Posterior cingulate gyrus (tissue), 11 donors: ENCODE measurements at places on chromosomes 7 and 10.

- DNase-seq, result peak; percentile 85
Observed at GRCh38 chr7:106031300-106032035, 68.4 kb downstream of the CDHR3 start.

DNA sequence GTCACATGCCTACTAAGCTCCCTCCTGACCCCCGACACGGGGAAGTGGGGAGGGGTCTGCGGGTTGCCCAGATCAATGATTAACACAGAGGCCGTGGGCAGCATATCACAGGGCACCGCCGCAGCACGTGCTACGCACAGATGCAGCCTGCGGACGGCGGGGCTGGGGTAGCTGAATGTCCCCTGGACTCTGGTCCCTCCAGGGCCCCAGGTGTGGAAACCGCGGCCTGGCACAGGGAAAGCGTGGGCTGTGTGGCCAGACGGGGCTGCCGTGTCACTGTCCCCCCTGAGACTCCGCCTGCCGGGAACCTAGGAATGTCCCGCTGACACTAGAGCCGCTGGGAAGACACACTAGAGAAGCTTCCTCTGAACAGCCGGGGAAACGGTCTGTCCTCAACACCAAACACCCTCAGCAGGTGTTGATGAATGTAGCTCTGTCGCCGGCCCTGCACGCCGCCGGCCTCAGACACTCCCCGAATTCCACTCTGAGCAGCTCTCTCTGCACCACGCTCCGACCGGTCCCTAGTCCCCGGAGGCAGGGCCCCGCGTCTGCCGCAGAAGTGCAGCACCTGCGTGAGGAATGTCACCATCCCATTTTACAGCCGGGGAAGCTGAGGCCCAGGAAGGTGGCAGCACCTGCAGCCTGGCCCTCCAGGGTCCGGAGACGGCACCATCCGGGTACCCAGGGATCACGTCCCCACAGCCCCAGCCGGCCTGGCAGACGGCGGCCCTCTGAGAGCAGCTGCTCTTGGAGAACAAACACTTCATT is 33.4 kb upstream of the PDGFA start:
- peak; percentile 65 for DNase-seq

GRCh38 chr7:101687081-101687480 is 58.0 kb upstream of the MYL10 start:
- DNase-seq, result no peak

GRCh38 chr10:32004161-32004591 is 52.0 kb downstream of the KIF5B start:
- DNase-seq, result peak; percentile 77

- DNase-seq, result no peak
Observed at GRCh38 chr10:67603086-67603485, 92.9 kb downstream of the CTNNA3 start.

- DNase-seq, result no peak
Observed at GRCh38 chr10:33032654-33033151, 74.7 kb upstream of the ITGB1 start.

DNA sequence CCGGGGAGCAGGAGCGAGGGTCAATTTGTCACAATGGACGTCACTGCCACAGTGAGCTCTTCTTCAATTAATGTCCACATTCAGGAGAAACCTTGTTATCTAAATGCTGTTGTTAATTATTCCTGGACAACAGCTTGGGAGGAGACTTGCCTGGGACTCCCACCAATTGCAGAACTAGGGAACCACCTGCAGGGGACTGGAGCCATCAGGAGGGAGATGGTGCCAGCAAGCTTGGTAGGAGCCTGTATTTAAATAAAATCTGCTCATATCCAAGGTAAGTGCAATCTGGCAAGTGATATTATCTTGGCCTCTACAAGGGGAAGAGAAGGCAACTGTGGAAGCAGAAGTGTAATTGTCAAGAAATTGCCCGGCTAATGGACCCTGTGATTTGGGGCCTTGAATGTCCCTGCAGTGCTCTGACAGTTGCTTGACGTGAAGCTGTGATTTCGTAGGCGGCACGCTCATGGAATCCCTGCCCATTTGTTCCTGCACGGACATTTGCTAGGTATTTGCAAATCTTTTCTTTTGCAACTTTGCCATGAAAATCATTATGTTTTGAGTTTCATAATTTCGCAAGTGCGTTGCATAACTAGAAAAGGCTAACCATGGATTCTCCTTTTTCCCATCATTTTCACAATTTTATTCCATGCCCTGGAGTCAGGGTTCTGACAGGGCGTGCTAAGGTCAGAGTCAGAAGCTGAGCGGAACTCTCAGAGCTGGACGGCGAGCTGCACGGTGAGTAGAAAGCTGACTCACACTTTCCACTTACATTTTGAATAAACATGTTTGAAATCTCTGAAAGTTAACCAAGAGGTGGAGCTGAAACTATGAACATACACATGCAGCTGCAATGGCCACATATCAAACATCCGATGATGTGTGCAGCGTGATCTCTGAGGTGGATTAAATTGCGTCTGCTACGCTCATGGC is 84.9 kb upstream of the TCERG1L start:
- DNase-seq, result no peak

GRCh38 chr7:33750177-33750576 is 155.2 kb upstream of the BMPER start:
- DNase-seq, result no peak

GRCh38 chr10:124738441-124738840 is 5.7 kb downstream of the FAM53B start:
- no peak for DNase-seq

GRCh38 chr7:42915356-42915755 is 3.5 kb upstream of the C7orf25 start:
- DNase-seq, result no peak

DNA sequence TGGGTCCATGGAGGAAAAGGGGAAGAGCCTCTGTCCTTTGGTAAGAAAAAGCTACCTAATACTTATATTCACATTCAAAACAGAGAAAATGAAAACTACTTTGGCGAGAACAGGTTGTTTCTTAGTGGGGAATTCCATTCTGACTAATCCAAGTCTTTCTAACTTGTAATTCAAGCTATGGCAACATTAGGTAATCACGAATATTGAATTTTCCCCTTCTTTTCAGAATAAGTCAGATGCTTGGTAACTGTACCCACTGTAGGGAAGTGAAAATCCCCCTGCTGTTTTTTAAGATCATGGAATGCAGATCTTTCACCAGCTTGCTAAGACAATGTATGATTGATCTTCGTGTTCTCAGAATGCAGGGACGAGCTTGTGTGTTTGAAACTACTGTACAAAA is 384.4 kb downstream of the TCERG1L start:
- DNase-seq, result no peak

DNA sequence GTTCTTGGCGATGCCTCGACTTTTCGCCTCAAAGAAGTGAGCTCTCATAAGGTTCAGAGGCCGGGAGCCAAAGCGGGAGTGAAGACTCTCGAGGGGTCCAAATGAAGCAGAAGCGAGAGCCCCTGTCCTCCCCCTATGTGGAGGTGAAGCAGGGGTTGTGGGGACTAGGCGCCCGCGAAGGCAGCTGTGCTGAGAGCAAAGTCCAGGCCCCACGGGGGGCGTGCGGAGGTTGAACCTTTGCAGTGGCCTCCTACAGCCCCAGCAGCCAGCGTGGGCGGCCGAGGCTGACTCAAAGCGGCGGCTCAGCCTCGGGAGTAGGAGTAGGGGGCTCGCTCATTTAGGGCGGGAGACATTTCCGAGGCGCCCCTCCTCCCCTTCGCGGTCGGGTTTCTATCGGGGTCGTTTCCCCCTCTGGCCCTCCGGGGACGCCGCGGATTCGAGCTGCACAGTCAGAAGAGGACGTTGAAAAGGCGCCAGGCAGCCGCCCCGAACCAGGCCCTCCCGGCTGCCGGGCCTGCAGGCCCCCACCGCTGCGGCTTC is 553 bp upstream of the ADD3 start:
- DNase-seq, result no peak

DNA sequence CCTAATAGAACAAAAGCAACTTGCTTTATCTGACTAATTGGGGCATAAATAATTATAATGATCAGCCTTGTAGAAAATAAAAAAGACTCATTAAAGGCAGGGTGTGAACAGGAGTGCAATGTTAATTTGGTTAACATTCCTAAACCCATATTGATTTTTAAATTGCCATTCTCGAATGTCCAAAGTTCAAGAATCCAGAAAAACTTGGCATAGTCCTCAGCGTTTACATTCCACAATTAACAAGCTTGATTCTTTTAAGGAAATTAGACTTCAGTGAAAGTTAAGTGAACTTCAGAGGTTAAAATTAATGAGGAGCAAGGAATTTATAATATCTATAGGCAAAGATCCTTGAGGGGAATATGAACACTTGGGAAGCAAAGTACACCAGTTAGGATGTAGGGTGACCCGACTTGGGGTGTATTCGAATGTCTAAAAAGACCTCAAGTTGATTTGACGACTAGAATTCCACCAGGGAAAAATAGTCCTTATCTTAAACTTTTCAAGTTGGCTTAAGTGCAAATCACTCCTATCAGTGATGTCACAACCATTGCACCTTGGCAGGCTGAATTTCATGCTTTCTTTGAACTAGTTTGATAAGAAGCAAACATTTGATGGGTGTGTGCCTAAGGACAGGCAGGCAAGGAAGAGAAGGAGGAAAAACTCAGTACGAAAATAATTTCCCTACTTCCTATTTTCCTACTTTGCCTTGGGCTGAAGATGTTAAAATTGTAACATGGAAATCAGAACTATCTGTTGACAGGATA is 830.4 kb upstream of the COBL start:
- no peak for DNase-seq

DNA sequence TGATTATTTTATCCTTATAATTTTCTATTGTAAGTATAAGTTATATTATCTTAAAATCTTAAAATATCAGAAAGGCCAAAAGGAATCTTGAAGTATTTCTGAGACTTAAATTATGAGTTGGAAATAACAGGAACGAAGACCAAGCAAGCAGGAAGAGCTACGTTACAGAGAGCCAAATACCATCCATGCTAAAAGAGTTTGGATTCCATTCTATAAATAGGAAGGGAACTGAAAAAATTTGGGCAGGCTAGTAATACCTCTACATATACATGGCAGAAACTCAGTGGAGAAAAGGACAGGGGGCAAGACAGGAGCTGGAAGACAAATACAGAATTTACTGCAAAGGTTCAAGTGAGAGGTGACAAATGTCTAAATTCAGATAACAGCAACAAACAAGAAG is 16.7 kb downstream of the ITGB1 start:
- DNase-seq, result no peak

DNA sequence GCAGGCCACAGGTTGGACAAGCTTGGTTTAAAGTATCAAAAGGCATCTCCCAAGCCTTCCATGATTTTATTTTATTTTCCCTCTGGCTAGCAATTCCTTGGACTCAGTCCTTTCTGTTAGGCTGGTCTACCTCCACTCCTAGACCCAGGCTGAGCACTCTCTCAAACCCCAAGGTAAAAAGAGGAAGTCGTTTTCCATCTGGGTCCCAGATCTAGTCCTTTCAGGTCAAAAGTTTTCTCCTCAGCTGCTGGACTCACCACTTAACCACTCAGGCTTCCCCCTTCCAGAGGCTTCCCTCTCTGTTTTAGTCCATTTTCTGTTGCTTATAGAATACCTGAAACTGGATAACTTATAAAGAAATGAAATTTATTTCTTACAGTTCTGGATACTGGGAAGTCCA is 252.3 kb upstream of the MKLN1 start:
- DNase-seq, result no peak
